Activated T-cell treated with anti-CD3 and anti-CD28 coated beads for 48 hours (primary cell): ENCODE measurements at places on chromosomes 1 and 21.

GRCh38 chr1:56501426-56501825, 77.9 kb downstream of the PLPP3 start:
- DNase-seq, result no peak

- no peak for DNase-seq
Observed at GRCh38 chr21:27261676-27262075, 294.8 kb upstream of the ADAMTS5 start.

DNA sequence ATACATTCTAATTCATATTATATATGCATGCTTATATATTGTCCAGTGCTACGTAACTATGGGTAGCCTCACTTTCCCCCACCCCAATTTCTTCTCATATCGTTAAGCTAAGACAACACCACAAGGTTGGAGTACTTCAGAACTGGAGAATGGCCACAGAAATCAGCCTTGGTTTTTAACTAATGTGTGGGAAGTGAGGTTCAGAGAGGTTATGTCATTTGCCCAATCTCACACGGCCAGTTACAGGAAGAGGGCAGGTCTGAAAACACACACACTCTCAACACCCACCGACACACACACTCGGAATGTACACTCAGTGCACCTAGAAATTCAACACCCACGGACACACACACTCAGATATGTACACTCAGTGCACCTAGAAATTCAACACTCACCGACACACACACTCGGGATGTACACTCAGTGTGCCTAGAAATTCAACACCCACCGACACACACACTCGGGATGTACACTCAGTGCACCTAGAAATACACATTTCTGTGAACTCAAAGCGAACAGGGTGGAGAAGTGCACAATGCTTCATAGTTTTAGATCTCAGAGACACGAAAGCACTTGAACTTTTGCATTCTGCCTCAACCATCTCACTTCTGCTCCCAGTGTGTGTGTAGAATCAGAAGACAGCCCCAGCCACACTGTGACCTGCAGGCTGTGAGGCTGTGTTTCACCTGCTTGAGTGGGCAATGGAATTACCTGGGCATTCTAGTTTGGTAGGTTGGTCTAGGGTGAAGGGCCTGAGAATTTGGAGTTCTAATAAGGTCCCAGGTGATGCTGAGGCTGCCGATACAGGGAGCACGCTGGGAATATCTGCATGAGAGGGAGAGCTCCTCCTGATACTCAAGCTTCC, 170.4 kb downstream of the CLIC6 start:
- DNase-seq, result no peak

DNA sequence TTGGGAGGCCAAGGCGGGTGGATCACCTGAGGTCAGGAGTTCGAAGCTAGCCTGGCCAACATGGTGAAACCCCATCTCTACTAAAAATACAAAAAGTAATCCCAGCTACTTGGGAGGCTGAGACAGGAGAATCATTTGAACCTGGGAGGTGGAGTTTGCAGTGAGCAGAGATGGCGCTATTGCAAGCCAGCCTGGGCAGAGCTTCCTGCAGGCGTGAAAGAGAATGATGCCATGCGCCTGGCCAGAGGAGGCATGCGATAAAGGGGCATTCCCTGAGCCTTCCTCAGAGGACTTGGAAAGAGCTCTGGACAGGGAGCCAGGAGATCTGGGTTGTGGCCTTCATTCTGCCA, 3.2 kb downstream of the E2F2 start:
- DNase-seq, result no peak

- no peak for DNase-seq
Observed at GRCh38 chr21:44975720-44976555, 36.1 kb downstream of the SLX9 start.

- no peak for DNase-seq
Observed at GRCh38 chr1:117612517-117613248, 6.8 kb downstream of the TENT5C start.

DNA sequence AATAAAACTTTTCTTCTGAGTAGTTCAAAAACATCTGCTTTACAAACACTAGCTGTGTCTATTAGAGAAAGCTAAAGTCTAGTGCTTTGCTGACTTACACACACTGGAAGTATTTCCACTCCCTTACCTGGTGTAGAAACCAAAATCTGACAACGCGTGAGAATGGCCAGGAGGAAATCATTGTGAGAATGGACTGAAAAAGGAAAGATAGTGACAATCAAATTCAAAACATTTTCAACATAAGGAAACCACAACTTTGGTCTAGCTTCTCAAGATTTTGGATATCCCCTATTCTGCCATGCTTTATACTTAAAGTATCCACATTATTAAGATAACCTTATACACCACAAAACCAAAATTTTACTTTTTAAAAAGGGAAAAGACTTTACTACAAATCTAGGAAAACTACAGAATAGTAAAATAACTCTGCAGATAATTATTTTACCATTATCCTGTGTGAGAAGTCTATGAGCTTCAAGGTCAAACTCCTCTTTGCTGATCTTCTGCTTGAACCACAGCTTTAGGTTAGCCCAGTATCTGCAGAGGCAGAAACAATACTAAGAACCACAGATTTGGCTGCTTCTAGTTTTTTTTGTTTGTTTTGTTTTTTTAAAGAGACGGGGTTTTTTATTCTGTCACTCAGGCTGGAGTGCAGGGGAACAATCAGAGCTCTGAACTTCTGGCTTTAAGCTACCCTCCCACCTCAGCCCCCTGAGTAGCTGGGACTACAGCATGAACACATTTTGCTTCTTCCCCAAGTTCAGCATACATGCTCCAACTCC, 6.6 kb downstream of the TADA1 start:
- no peak for DNase-seq

- no peak for DNase-seq
Observed at GRCh38 chr1:2376261-2376741, 15.1 kb downstream of the MORN1 start.

GRCh38 chr1:42334240-42335049, 590 bp downstream of the FOXJ3 start:
- DNase-seq, result peak; percentile 25

DNA sequence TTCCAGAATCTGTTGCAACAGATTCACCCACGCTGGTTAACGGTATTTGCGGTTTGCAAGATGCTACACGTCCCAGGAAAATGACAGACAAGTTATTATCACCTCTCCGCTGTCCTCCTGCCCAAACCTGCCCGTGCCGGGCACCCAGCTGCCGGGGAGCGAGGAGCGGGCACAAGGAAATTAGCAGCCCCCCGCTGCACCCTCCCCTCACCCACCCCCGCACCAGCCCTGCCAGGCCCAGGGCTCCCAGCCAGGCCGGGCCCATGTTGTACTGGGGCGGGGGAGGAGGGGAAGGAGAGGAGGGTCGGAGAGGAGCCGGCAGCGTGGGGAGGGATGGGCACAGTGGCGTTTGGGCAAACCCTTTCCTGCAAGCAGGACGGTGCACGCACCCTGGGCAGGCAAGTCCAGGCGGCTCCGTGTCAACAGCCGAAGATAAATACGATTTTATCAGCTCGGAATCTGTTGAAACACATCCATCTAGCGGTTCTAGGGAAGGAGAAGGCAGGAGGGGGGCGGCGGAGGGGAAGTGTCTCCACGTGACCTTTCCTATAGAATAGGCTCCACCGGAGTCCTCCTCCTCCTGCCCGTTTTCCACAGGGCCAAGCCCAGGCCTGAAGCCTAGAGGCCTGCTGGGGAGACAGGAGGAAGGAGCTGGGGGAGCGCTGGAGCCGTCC, 35.1 kb upstream of the CCDC27 start:
- no peak for DNase-seq

DNA sequence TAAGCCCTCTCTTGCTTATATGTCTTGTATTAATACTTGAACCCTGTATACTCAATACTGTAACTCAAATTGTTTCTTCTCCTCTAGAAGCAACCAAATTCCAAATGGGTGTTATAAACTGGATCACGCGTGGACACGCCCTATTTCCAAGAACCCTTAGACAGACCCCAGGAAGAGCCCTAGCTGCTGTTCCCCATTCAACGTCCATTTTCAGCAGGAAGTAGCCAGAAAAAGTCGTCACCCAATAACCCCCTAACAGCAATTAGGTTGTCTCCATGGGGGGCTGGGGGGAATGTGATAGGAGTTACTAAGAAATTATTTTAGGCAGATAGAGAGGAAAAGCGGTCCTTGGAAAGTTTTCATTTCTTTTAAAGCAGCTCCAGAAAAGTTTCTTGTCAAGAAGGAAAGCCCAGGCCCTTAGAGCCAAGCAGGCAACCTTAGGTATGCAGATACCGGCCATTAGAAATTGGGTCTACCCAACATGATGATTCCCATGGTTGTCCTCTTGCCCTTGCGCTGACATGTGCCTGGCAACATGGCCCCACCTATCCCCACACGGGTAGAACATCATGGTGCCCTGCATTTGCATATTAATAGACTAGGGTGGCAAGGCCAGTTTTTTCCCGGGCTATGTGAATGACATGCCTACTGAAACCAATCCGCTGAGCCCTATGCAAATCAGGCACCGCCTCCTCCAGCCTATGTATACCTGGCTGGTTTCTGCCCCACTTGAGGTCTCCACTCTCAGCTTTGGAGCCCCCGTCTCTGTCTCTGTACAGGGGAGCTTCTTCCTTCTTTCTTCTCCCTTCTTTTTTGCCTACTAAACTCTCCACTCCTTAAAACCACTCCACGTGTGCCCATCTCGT, 4.0 kb upstream of the CD46 start:
- DNase-seq, result no peak

DNA sequence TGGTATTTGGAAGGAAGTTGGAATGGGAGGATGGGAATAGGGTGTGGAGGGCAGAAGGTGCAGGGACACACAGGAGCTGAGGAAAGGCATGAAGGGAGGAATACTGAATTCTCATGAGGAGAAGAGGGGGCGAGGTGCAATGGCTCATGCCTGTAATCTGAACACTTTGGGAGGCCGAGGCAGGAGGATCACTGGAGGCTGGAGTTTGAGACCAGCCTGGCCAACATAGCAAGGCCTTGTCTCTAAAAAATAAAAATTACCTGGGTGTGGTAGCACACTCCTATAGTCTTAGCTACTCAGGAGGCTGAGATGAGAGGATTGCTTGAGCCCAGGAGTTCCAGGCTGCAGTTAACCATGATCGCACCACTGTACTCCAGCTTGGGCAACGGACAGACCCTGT, 117.3 kb downstream of the DTL start:
- DNase-seq, result no peak

DNA sequence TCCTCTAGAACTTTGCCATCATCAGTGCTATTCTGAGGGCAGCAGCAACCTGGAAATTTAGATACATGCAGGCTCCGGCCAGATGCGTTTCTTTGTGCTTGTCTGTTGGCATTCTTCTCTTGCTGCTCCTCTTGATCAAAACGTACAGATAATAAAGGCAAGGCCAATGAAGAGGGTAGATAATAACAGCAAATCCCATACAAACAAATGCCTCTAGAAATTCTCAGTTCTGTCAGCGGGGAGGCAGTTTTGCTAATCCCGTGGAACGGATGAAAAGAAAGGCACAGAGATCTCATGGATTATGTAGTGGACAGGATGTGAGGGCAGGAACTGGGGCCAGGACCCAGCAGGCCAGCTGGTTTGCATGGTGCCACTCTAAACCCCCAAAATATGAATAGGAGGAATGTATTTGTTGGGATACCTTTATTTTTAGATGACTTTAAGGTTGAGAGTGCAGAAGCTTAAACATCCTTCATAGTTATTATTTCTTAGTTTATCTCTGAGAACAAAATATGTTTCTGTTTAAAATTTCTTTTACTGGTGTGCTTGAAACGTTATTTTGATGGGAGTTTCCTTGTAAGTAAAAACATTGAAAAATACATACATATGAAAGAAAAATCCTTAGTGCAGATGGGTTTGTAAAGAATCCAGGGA, 1.5 kb downstream of the ITSN1 start:
- DNase-seq, result no peak

DNA sequence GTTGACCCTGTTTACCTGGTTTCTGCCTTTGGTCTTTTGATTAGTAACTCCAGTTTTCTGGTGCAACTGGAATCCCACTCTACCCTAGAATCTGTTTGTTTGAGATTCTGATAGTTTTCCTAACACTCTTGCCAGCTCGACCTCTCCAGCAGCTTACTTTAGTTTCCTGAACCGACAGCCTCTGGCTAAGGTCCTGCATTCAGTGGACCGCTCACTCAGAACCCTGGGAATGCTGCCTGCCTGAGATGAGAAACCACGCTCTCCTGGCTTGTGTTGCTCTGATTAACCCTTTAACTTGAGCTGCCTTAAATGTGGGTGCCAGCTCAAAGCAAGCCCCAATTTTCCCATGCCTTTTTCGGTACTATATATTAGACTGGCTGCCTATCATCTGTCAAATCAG, 45.3 kb upstream of the SIPA1L2 start:
- no peak for DNase-seq

DNA sequence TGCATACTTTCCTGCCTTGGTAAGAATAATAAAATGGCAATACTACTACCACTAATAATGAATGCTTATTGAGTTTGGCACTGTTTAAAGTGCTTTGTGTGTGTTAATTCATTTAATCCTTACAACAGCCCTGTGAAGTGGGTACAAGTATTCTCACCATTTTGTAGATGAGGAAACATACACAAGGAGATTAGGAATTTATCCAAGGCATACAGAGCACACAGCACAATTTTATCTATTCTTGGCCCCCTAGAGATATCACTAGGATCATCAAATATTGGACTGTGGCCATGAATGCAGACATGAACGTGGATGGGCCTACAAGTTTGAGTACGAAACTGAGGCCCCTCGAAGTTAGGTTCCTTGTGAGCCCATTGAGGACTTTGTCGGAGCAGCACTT, 39.5 kb downstream of the TENT5C start:
- DNase-seq, result no peak

DNA sequence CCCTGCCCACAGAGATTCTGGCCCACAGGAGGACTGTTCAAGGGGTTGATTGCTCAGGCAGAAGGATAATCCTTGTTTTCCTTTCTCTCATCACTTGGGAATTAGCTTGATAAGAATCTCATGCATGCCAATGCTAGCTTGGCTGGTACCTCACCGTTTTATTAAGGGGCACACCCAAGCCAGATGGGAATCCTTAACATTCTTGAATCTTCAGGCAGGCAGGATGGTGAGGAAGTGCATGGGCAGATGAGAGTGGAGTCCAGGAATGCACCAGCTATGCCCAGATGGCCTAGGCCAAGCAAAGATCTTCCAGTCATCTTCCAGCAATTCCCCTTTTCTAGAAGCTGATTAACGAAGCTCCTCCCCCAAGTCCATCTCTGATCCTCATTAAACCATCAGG, 4.1 kb upstream of the LCE7A start:
- DNase-seq, result no peak
